ENCODE measurements at places on chromosomes 7 and 10.

DNA sequence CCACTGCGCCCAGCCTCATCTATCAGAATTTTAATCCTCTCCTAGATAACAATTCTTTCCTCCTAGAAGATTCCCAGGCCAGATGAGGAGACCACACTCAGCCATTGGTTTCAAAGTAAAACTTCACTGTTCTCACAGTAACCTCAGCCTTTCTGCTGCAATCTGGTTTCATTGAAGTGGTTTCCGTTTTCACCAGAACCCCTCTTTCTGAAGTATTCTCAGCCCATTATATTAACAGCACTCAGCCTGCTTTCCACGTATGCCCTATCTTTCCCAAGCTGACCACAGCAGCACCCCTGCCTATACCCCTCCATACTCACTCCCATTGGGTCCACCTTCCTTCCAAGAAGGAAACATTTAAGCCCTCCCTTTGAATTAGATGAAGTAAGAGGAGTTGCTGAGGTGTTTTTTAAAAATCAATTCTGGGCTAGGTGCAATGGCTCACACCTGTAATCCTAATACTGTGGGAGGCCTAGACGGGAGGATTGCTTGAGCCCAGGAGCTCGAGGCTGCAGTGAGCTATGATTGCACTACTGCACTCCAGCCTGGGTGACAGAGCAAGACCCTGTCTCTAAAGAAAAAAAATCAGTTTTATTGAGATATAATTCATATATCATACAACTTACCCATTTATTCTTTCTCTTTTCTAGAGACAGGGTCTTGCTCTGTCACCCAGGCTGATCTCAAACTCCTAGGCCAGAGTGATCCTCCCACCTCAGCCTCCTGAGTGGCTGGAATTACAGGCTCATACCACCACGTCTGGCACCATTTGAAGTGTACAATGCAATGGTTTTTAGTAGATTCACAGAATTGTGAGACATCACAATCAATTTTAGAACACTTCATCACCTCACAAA is 11.3 kb downstream of the PLAU start:
- DNase-seq: no peak

DNA sequence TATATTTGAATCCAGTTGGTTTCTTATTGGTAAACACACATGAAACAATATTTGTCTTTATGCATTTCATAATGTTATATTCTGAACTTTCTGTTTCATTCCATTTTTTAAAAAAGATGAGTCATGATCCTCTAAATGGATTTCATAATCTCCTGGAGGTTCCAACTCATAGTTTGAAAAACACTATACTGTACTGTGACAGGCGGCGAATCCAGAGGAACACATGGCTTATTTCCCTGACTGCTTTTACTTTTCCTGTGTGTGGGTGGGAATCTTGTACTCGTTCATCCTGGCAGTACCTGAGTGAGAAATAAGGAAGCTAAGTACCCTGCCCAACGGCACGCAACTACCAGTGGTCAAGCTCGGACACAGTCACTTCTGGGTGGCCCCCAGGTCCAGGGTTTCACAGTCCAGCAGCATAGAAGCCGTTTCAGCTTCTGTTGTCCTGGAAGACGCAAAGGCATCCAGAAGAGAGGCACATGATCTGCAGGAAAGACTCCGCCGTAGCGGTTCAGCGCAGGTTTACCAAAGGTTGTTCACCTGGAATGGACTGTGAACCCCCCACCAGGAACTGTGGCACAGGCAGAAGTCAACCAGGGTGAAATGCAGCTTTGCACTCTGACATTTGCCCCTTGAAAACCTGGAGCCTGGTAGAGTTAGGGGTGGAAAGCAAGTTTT is 117.7 kb downstream of the CCNY start:
- DNase-seq: no peak

GRCh38 chr7:155729847-155730246 is 82.4 kb downstream of the SHH start:
- no peak for DNase-seq

DNA sequence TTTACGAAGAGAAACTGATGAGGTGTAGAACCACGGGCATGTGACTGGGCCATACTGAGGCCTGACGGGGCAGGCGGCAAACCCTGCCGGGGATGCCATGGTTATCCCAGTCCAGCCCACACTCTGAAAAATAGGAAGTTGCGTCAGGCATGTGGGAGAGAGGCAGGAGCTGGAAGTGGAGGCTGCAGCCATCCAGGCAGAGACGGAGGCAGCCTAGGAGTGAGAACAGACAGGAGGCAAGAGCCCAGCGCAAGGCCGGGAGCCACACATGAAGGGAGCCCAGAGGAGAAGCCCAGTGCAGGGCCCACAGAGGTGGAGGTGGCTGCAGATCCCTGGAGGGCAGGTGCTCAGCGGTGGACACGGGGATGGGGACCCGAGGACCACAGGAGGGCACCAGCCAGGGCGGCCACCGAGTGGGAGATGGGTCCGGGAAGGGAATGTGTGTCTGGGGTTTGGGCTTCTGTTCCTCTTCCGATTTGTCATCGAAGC is 175.2 kb upstream of the PPP2R2D start:
- no peak for DNase-seq

- no peak for DNase-seq
These were observed 25.1 kb downstream of the SGPL1 start for GRCh38 chr10:70840836-70841235.

GRCh38 chr10:90308223-90308622 is 549.6 kb downstream of the HTR7 start:
- no peak for DNase-seq

DNA sequence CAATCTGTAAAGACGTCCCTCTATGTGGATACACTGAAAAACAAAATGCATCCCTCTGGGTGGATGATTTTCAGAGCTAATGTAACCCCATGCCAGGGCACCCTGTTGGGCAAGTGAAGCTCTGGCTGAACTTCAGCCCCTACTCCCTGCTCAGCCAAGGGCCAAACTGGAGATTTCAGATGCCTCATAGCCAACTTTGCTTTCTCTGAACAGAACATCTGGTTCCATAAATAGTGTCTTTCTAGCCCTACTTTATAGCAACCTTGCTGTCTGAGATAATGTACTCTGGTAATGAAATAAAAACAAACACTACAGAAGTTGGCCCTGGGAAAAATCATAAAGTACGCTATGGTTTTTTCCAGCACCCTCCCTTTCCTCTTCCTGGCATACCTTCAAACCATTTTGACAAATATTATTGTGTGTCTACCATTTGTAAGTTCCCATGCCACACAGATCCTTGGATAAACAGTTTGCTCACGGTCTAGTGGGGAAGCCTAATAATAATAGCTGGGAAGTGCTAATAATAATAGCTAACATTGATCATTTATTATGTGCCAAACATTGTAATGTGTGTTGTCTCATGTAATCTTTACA is 3.4 kb downstream of the ENTPD1 start:
- no peak for DNase-seq

GRCh38 chr10:86393362-86393761 is 26.8 kb upstream of the GRID1 start:
- no peak for DNase-seq

DNA sequence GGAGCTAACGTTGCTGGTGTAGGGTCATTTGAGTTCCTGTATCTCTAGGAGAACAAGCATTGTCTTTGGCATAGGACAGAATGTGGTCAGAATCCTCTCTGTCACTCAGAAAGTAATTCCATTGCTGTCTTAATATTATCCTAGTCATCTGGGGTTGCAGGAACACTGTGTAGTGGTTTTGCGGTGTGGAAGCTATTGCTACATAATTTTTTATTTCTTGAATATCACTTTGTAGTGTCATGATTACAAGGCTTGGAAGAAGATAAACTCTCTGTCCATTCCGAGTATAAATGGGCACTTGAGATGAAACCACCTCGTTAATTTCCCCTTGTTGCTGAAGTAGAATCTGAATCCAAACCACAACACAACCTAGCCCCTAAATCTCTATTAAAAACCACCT is 919.2 kb downstream of the LRMDA start:
- DNase-seq: no peak

GRCh38 chr10:75202321-75203045 is 8.1 kb upstream of the VDAC2 start:
- no peak for DNase-seq

GRCh38 chr10:51270936-51271530 is 196.7 kb downstream of the PRKG1 start:
- DNase-seq: no peak

DNA sequence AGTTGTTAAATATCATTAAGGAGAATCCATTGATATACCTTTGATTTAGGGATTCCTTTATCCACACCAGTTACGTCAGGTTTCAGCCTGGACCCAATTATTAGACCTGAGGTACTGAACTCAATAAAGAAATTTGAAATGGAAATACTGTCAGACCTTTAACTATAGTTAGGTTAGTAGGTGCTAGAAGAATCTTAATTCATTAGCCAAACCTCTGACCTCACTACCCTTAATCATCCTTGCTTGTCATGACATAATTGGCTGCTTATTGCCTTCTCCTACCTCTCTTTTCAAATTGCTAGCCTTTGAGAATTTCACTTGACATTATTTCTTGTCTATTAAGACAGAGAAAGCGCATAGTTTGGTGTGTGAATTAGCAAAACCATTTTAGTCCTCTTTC is 27.1 kb downstream of the SMNDC1 start:
- DNase-seq: no peak

DNA sequence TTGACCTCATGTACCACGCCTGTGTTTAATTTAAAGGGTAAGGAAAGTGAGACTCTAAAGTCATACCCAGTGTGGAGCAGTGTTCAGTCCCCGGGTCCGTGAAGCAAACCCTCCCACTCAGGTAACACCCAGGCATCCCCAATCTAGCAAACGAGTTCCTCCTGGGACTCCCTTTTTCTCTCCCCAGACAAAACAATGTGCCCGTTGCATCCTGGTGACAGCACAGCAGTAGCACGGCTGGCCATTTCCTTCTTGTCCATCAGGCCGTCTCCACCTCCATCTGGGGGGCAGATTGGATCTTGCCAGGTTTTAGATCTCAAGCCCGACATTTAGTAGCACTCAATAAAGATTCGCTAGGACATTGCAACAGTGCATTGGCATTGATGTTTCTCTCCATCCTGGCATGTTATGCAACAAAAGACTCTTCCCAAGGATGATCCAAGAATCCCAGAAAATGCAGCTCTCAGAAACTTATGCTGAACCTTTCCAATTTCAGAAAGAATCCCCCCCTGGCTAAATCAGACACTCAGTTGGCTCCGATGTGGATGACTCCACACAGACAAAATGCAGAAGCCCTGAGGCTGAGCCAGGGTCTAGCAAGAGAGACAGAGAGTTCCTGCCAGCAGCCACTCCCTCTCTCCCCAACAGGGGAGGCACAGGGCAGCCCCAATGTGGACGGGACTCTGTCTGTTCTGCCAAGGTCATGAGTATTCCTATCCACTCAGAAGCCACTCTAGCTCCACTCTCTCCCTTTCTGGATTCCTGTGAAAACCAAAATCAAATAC is 274.5 kb upstream of the MGMT start:
- DNase-seq: no peak

DNA sequence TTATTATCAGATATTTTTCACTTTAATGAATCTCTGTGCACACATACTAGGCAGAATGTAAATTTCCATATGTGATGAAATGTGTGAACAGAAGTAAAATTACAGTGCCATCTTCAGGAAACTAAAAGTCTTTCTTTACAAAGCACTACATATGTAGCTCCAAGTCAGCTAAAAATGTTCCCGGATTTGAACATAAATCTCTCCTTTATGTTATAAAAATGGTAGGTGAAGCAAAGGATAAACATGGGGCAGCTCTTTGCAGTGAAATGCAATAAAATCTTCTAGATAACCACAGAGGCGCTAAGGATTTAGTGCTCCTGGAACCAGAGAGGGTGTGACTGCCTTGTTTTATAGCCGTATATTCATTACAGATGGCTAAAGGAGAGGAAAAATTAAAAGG is 104.9 kb upstream of the C7orf33 start:
- no peak for DNase-seq

DNA sequence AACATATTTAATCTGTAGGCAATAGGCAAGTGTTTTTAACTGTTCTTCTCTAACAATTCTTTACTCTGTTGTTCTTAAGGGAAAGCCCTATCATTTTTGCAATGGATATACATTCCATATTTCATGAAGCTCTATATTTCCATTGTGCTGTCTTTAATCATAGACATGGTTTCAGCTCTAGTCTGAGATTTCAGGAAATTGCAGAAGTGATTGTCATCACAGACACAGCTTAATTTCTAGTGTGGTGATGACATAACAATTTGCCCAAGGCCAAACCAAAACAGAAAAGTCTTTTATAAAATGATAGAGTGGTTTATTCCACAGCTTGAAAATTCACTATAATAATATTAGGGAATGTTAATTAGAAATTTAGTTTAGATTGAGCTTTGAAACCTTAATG is 494.1 kb upstream of the SEMA3A start:
- DNase-seq: no peak

GRCh38 chr7:95897557-95898251 is 125.3 kb downstream of the DYNC1I1 start:
- DNase-seq: no peak

GRCh38 chr7:128251337-128251736 is 10.3 kb downstream of the LEP start:
- no peak for DNase-seq

- DNase-seq: no peak
These were observed 118.5 kb downstream of the ARL4A start for GRCh38 chr7:12805957-12806356.

GRCh38 chr7:48245751-48246472 is 74.7 kb downstream of the ABCA13 start:
- no peak for DNase-seq

- DNase-seq: no peak
These were observed 114.8 kb downstream of the WDFY4 start for GRCh38 chr10:48799341-48800006.

- no peak for DNase-seq
These were observed 775.1 kb downstream of the GATA3 start for GRCh38 chr10:8829592-8829991.

DNA sequence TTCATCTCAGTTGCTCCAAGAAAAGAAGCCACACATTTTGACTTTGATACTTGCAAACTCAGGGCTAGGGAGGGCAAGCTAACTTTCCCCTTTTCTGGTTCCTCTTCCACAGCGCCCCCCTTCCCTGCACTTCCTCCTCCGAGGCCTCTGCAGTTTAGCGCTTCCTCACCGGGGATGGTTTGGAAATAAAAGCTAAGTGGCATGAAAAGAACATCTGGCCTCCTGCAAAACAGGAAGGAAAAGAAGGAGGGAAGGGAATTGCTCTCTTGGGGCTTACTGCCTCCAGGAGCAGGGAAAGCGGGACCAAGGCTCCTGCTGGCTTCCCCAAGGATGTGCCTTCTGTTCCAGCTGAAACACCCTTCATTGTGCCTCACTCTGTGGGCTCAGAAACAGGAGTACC is 42.3 kb downstream of the PRKCQ start:
- no peak for DNase-seq

GRCh38 chr7:18064242-18064838 is 36.7 kb upstream of the PRPS1L1 start:
- DNase-seq: no peak

DNA sequence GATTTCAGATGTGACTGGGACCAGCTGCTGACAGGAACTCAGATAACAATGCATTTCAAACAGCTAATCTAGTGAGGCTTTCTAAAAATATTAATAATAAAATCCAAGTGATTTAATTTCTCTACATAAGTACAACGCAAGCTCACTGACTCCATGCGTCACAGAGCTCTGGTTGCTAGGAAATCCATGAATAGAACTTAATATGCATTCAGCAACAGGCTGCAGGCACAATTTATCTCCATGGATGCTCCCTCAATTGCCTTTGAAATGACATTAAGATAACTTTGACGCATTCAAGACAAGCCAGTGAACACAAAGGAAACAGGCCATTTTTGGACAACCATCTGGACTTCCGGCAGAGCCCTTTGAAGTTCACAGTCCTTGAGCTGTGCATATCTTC is 118.7 kb upstream of the COL1A2 start:
- DNase-seq: no peak

Measured in stimulated activated CD8-positive, alpha-beta memory T cell treated with anti-CD3 and anti-CD28 coated beads, Interleukin-15, amount 100 ng/mL, for 4 hours (primary cell).